ENCODE measurements at places on chromosomes 1 and 21.

DNA sequence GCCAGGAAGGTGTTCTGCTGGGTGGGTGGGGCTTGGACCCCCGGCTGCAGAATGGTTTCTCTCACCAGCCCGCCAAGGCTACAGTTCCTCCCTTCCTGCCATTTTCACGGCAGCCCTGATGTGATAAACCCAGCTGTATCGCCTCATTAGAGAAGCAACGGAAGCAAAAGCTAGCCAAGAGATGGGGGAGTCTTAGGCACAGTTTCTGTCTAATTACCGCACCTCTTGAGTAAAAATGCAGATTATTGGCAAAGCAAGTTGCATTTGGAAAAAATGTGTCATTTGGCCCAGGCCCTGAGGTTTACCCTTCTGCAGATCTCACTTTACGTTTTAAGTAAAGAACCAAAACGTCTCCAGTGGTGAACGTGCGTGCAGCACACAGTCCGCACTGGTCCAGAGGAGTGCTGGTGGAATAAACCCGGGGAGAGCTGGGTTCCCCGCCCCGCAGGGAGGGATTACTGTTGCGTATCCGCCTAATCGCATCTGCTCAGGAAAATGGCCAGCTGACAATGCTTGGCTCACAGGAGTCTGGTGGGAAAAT is 109.9 kb downstream of the GALNT2 start:
- no peak for DNase-seq

- no peak for DNase-seq
Measured at GRCh38 chr1:224457782-224458144, 23.2 kb upstream of the WDR26 start.

DNA sequence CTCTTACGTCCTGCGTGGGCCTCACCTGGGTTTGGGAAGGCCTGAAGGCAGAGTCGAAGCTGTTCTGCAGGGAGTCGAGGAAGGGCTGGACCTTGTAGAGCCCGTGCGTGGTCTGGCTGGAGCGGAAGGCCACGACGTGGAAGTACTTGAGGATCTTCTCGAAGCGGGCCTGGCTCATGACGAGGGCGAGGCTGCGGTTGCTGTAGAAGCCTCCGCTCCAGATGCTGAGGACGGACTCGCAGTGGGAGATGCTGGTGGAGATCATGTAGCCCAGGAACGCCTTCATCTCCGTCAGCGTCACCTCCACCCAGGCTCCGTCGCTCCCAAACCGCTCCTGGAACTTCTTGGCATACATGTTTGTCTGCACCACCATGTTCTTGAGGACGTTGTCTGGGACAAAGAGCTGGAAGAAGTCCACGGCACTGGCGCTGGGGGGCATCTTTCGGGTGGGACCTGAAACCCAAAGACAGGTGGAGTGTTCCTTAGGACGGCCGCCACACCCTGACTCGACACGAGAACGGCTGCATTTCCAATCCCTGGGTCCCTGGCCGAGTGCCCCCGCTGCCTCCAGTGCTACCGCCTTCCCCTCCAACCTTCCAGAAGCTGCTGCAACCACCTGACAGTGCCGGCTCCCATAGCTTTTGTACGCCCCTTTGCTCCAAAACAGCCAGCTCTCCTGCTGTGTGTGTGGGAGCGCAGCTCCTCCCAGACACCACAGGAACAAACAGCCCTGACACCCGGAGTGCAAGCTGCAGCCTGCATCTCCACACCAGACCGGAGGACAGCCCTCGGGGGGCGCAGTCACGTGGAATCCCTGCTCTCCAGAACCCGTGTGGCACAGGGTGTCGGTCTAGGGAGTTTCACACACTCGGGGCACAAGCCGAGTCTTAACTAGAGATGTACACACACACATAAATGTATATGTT is 69.0 kb downstream of the PGBD5 start:
- DNase-seq, result no peak

- no peak for DNase-seq
Measured at GRCh38 chr21:44739316-44739715, 27.9 kb upstream of the TSPEAR start.

DNA sequence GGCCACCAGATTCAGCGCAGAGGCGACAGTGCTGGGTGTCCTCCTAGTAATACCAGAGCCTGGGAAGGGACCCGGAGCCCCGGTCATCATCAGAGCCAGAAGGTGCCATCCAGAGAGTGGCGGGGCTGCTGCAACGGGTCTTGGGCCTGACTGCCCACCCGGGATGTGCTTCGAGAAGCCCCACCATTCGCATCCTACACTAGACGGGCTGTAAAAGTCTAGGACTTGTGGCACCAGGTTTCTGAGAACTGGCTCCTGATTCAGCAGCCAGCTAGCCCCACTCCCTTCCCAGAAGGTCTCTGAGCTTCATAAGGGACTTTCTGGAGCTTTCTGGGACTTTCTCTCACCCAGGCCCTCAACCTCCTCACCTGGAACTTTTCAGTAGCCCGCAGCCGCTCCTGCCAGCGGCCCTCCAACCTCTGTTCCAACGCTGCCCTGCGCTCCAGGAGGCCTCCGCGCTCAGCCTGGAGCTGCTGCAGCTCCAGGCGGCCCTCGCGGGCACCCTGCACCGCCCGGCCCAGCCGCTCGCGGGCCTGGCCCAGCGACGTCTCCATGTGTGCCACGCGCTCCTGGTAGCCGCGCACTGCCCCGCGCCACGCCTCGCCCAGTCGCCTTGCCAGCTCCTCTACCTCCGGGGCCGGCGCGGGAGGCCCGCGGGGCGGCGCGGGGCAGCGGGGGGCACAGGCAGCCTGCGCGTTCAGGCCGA is 940 bp downstream of the NES start:
- no peak for DNase-seq

GRCh38 chr1:166974647-166975345 is 544 bp downstream of the ILDR2 start:
- no peak for DNase-seq

DNA sequence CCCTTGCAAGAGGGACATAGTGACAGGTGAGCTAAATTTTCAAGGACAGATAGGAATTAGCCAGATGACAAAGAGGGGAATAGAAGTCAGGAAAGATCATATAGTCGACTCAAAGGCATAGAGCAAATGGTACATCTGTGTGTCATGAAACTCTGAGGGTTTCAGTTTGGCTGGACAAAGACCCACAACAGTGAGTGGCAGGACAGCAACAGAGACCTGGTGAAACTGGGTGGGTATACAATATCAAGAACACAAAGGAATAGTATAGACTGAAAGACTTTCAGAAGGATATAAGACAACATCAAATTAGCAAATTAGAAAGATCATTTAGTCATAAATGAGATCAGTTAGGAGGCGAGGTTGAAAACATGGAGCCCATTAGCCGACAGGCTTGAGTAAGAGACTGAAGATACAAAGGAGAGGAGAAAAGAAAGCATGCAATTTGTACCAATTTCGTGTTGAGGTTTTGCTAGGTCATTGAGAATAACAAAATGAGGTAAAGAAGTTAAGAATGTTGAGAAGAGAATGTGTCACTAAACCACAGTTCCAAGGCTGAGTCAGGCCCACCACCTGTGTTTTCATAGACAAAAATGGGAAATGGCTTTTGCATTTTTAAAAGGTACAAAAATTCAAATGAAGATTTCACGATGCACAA is 213.8 kb downstream of the HHIPL2 start:
- DNase-seq, result no peak

DNA sequence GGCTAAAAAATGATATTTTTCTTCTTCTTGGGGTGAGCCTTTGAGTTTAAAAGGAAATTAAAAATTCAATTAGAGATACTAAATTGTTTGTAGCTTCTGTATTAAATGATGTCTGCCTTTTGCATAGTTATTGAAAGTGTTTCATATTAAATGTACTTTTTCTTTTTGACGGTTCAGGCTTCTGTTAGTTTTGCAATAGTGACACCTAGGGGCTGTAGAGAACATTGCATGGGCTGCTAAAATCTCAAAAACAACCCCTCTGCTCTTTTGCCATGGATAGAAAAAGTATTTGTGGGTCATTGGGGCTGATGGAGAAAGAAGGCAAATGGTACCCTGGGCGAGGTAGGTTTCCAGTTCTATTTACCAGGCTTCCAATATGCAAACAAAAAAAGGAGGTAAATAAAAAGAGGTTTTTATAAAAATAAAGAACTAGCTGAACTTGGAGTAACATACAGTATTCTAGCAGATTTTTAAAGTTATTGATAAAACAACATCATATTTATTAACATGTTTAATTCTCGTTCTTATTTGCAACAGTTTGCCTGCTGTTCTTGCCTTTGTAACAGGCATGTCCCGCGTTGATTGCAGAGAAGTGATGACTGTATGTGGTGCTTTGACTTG is 115.4 kb upstream of the HOOK1 start:
- no peak for DNase-seq

- DNase-seq, result no peak
Measured at GRCh38 chr1:222140206-222140605, 398.3 kb upstream of the DUSP10 start.

DNA sequence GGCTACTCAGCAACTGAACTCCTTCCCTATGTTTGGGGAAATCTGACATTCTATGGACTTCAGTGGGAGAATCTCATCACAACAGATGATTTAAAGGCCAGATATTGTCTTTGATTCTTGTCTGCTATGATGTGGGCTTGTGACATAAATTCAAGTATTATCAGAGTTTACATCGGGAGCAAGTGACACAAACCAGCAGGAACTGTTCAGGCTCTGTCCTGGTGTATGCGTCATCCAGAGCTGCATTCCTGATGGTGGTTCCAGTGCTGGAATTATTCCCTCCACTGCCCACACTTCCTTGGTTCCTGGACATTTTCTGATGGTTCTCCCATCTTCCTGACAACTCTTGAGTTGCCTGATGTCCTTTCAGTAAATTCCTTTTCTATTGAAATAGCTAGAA is 10.8 kb upstream of the LSM10 start:
- no peak for DNase-seq

- no peak for DNase-seq
Measured at GRCh38 chr1:70979313-70979712, 68.3 kb downstream of the PTGER3 start.

DNA sequence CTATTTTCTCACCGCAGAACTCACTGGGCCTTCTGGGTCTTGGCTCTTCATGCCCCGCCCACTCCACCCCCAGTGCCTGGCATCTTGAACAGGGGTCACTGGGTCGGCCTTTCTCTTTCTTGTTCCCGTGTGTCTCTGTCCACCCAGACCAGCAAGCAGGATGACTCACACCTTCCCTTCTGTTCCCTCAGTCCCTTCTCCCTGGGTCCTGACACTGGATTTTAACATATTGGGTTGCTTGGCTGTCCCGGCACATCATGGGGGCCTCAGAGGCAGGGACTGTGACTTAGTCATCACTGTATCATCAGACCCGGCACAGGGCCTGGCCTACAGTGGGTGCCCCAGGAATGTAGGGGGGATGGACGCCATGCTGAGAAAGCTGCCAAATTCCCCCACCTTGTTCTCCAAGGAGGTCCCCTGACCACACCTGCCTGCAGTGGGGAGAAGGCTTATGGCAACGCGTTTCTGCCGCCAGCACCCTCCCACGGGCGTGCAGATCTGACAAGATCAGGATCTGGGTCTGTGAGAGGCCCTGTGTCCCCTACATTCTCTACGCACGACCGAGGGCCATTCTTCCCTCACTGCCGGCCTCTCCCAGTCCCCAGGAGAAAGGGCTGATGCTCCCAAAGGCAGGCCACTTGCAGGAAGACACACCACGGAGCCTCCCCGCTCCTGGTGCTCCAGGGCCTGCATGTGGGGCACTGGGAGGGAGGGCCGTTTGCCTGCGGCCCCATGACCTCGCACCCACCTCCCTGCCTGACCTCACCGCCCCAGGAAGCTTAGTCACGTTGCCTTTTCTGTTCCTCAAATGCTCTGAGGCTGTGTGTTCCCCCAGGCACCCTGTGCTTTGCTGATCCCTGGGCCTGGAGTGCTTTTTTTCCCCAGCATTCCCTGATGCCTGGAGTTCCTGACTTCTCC is 157.2 kb upstream of the TMEM51 start:
- no peak for DNase-seq

DNA sequence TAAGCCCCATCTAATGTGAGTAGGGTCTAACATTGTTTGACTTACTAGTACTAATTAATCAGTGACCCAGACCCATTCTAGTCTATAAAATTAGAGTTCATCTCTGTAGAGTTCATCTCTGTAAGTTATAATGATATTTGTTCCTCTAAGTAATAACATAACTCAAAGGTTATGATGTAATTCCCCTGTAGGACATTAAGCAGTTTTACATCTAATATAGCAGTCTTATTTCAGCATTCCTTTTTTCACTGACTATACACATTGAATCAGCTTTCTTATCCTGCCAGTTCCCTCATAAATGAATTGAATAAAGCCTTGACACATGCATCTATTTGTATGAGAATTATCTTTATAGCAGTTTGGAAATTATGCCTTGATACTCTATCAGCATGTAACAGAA is 90.9 kb downstream of the SH3GLB1 start:
- DNase-seq, result no peak

GRCh38 chr1:24535021-24535424 is 20.9 kb upstream of the NCMAP start:
- DNase-seq, result no peak

GRCh38 chr1:74584185-74584584 is 71.8 kb upstream of the LRRC53 start:
- DNase-seq, result no peak

DNA sequence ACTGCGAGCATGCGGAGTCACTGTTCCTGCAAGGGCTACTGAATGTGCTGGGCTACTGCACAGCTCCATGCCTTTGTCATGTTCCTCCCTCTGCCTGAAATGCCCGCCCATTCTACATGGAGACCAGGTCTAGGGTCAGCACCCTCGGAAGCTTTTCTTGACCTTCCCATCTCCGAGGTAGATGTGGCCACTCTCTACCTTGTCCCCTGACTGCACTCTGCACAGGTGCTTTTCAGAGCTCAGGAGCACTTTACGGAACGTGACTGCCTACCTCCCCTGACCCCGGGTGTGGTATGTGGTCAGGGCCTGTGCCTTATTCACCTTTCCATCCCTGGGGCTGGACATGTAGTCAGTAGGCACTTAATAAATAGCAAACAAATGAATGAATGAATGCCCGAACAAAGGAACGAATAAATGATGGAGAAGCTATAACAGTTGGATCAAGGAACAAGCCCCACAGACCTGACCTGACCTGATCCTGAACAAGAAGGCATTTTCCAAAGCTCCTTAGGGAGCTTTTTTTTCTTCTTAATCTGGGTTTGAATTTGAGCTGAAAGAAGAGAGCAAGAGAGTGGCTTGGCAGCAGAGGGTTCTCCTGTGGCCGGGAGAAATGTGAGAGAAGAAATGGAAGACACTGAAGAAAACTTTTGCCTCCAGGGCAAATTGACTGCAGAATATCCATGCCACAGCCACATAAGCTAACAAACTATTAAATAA is 7.9 kb downstream of the RD3 start:
- DNase-seq, result no peak

GRCh38 chr1:162300057-162300917 is 76.4 kb downstream of the SPATA46 start:
- DNase-seq, result no peak

DNA sequence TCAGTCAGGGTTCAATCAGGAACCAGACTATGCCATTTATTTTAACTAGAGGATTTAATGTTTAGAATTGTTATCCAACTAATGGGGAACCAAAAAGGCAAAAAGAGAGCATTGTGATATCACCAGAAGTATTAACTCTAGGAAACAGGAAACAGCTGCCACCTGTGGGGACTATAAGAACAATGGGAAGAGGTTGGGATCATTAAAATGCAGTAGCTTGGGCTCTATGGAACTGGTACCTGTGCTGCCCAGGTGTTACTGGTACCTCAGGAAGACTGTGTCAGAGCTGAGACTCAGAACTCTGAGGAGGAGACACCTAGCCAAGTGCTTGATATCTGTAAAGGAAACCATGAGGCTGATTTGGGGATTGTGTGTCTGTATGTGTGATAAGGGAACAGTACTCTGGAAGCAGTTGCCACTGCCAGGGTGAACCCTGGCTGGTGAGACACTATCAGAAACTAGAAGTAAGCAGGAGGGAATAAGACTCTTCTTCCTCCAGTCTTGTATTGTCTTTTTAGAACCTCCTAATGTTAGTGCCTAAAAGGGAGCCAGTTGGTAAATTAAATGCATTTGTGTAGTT is 49.4 kb downstream of the MAN1A2 start:
- no peak for DNase-seq
